ENCODE measurements at places on chromosomes 3 and 15. TPM values are rescaled to one million over a fixed set of nuclear protein-coding genes. Genes with fewer than 3 reads are reported as not detected.

DNA sequence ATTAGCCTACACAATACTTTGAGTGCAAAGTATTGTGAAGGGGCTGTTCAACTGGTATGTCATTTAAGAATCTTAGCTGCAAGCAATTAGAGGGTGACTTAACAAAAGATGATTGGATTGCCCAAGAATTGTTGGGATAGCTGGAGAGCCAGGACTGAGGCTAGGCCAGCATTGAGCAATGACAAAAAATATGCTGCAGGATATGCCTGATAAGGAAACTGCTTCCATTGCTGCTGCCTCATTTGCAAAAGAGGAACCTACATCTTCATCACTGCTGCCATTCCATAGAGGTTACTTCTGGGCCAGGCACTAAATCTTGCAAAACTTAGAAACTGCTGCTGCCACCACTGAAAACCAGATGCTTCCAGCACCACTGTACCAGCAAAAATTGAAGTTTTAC is 108.0 kb upstream of the TBC1D5 start:
- H3K36me3 ChIP-seq = no peaks in the 10 kb centered on the region
- H3K4me1 ChIP-seq = no peaks in the 10 kb centered on the region
- DNase-seq = no peak

GRCh38 chr15:99202176-99202552 is 47.2 kb downstream of the TTC23 start:
- DNase-seq = no peak
- no peaks in the 10 kb centered on the region for H3K27me3 ChIP-seq
- H3K27ac ChIP-seq = peak overlapping the region; percentile 1

- H3K4me3 ChIP-seq = no peak overlapping the region
- no peak for DNase-seq
- H3K4me1 ChIP-seq = peaks cover 10% of the 10 kb centered on the region
- no peak overlapping the region for H3K27ac ChIP-seq
- H3K36me3 ChIP-seq = no peaks in the 10 kb centered on the region
These were observed 208.2 kb downstream of the RPLP1 start for GRCh38 chr15:69660658-69661405.

DNA sequence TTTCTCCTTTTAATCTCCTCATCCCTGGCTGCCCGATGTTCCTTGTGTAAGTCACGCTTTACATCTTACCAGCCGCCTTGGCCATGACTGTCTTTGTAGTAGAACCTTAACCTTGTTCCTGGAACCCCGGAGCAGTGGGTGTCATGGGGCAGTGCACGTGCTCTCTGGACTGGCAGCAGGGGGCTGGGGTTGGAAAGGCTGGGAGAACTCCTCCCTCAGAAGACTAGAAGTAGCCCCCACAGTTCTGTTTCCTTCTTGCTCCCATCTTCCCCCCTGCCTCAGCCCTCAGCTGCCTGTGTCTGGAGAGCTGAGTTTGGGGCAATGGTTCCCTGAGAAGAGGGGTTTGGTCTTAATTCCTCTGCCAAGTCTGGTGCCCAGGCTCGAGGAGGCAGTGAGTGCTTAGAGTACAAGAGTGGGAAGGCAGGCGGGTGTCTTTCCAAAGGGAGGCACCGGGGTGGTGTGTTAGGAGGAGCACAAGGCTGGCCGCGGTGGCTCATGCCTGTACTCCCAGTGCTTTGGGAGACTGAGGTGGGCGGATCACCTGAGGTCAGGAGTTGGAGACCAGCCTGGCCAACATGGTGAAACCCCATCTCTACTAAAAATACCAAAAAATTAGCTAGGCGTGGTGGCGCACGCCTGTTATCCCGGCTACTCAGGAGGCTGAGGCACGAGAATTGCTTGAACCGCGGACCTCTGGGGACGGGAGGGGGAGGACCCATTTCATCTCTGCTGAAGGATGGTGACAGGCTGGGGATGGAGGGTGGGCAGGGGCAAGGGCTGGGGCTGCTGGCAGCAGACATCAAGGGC is 100.4 kb downstream of the VGLL4 start:
- H3K36me3 ChIP-seq = no peaks in the 10 kb centered on the region
- H3K27me3 ChIP-seq = no peaks in the 10 kb centered on the region
- H3K27ac ChIP-seq = no peak overlapping the region
- no peak overlapping the region for H3K4me3 ChIP-seq

The TFDP2 gene
- 42.9 TPM for total RNA-seq

DNA sequence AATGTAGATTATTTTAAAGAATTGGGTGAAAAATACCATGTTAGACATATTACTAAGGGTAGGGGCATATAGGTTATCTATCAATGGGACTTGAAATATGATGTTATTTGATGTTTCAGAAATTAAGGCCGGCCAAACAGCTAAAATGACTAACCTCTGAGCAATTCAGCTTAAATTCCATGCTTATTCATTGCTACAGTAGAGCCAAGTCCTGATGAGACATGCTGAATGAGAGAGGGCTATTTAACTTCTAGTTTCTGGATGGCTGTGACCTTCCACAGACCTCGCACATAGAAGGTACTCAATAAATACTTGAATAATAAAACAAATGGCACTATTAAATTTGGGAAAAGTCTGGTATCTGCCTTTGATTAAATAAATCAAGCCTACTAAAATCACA is 175.6 kb upstream of the WNT5A start:
- H3K36me3 ChIP-seq = no peaks in the 10 kb centered on the region
- H3K27me3 ChIP-seq = no peaks in the 10 kb centered on the region
- no peak overlapping the region for H3K27ac ChIP-seq
- H3K4me3 ChIP-seq = no peak overlapping the region
- DNase-seq = no peak
- H3K4me1 ChIP-seq = peaks cover 21% of the 10 kb centered on the region

The SLC24A5 gene
- total RNA-seq = not detected

The CA12 gene
- total RNA-seq = 2.3 TPM

DNA sequence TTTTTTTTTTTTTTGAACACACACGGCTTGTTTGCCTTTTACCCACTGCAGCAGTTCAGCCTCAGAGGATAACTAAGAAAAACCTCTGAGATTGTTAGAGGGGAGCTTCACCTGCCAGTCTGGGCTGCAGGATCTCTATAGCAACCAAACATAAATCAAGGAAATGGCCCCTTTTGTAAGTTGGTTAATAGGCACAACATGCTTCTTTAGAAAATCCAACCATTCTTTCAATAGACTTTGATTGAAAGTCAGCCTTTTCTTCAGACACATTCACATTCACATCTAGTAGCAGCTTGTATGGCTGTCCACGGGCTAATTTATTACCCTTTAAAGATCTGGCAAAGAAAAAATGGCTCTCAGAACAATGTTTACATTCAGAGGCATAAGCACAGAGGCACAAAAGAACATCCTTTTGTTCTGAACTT is 136.6 kb upstream of the RARB start:
- H3K27me3 ChIP-seq = no peaks in the 10 kb centered on the region
- H3K27ac ChIP-seq = no peak overlapping the region
- no peaks in the 10 kb centered on the region for H3K4me1 ChIP-seq
- no peak overlapping the region for H3K4me3 ChIP-seq
- H3K36me3 ChIP-seq = no peaks in the 10 kb centered on the region
- peak; percentile 7 for DNase-seq

The TMIE gene
- 0.69 TPM for total RNA-seq

- no peak for DNase-seq
- peaks cover 53% of the 10 kb centered on the region for H3K4me1 ChIP-seq
- no peaks in the 10 kb centered on the region for H3K36me3 ChIP-seq
- H3K27me3 ChIP-seq = peaks cover 75% of the 10 kb centered on the region
- peak overlapping the region; percentile 58 for H3K4me3 ChIP-seq
- no peak overlapping the region for H3K27ac ChIP-seq
These were observed 246.8 kb upstream of the TOPAZ1 start for GRCh38 chr3:43994657-43995546.

- H3K27ac ChIP-seq = no peak overlapping the region
- no peak for DNase-seq
- H3K4me3 ChIP-seq = no peak overlapping the region
- H3K27me3 ChIP-seq = no peaks in the 10 kb centered on the region
These were observed 57.3 kb downstream of the THRB start for GRCh38 chr3:24437326-24437725.

DNA sequence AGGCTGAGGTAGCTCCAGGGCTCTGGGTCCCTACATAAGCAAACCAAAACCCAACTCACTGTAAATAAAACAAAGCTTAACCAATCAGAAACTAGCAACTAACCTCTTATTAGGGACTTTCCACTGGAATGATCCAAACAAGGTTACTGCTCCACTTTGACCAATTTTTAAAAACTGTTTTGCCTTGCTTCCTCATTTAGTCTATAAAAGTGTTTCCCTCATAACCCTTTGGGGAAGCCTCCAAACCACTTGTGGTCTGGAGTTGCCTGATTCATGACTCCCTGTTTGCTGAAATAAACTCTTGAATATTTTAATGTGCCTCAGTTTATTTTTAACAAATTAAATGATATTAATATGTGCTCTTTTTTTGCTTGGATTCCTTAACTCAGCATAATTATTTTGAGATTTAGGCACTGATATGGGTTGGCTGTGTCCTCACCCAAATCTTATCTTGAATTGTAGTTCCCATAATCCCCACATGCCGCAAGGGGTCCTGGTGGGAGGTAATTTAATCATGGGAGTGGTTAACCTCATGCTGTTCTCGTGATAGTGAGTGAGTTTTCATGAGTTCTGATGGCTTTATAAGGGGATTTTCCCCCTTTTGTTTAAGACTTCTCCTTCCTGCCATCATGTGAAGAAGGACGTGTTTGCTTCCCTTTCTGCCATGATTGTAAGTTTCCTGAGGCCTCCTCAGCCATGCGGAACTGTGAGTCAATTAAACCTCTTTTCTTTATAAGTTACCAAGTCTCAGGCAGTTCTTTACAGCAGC is 90.6 kb downstream of the CD200R1L start:
- no peaks in the 10 kb centered on the region for H3K4me1 ChIP-seq
- no peaks in the 10 kb centered on the region for H3K36me3 ChIP-seq
- DNase-seq = no peak
- H3K27ac ChIP-seq = no peak overlapping the region
- no peaks in the 10 kb centered on the region for H3K27me3 ChIP-seq

DNA sequence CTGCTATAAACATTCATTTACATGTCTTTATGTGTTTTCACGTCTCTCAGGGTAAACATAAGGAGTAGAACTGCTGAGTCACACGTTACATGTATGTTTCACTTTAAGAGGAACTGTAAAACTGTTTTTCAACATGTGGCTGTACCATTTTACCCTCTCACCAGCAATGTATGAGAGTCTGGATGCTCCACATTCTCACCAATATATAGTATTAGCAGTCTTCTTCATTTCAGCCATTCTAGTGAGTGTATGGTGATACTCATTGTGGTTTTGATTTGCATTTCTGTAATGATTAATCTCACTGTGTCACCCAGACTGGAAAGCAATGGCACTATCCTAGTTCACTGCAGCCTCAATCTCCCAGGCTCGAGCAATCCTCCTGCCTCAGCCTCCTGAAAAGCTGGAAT is 37.1 kb downstream of the PHC3 start:
- peaks cover 39% of the 10 kb centered on the region for H3K4me1 ChIP-seq
- no peak overlapping the region for H3K27ac ChIP-seq
- no peak overlapping the region for H3K4me3 ChIP-seq
- DNase-seq = no peak

DNA sequence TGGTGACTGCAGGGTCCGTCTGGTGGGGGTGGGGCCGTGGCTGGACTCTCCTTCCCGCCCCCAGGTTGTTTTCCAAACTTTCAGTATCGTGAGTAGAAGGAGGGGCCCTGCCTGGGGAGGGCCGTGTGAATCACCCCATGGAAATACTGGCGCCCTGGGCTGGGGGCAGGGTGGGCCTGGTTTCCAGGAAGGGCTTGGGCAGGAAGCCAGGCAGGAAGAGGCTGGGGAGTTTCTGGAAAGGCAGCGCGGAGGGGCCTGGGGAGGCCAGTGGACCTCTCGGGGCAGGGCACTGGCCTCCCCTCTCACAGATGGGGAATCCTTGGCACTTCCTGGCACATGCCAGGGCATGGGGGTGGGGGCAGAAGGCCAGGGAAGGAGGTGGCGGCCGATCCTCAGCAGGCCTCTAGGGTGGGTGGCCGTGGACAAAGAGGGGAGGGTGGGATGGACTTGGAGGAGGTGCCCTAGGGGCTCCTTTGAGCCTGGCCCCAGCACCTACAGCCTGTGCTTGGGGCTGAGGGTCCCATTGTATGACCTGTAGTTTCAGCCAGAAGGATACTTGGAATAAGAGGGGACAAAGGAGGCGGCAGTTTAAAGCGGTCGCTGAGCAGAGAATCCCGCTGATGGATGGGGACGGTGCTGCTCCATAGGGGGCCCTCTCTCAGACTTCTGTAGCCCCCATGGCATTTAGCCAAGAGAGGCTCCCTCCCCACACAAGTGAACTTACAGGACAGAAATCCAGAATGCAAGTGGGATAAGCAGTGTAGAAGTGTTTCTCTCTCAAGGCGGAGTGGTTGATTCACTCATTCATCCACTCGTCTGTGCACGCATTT is 56.5 kb upstream of the GATA2 start:
- no peaks in the 10 kb centered on the region for H3K27me3 ChIP-seq
- peaks cover 26% of the 10 kb centered on the region for H3K4me1 ChIP-seq
- DNase-seq = peak; percentile 53
- H3K4me3 ChIP-seq = no peak overlapping the region
- H3K36me3 ChIP-seq = no peaks in the 10 kb centered on the region

DNA sequence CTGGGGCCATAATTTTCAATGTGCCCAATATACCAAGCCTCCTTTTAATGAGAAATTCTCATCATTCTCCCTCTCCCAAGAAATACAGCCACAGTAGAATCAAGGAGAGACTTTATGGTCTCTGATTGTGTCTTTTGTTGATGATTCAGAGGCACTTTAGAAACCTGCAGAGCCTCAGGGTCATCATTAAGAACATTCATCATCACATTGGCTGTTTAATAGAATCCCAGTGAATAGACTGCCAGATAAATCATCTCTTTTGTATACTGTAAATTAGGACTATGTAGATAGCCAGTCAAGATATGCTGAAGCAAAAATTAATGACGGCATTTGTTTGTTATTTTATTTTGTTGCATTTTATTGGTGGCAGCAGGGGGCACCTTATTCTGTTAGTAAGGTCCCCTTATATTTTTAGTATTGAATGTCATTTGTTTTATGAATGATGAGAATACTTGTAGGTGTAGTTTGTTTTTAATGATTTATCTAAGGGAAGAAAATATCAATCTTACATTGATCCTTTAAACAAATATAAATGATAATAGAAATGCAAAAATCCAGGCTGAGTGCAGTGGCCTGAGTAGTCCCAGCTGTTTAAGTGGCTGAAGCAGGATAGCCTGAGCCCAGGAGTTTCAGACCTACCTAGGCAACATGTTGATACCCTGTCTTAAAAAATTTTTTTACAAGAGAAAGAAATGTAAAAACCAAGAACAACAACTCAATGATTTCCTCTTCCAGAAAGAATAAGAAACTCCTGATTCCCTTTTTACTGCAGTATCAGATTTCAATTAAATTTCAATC is 138.8 kb downstream of the ZBBX start:
- no peaks in the 10 kb centered on the region for H3K36me3 ChIP-seq
- no peak for DNase-seq
- H3K4me3 ChIP-seq = no peak overlapping the region
- H3K27me3 ChIP-seq = no peaks in the 10 kb centered on the region
- no peak overlapping the region for H3K27ac ChIP-seq

DNA sequence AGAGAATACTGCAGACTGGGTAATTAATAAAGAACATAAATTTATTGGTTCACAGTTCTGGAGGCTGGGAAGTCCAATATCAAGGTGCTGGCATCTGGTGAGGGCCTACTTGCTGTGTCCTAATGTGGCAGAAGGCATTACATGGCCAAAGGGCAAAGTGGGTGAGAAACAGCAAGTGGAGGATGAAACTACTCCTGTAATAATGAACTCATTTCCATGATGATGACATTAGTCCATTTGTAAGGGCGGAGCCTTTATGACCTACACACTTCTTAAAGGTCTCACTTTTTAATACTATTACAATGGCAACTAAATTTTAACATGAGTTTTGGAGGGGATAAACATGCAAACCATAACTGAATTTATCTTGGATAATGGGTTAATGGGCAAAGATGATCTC is 139.6 kb upstream of the SGO1 start:
- no peak for DNase-seq
- H3K27ac ChIP-seq = no peak overlapping the region
- H3K4me1 ChIP-seq = peaks cover 2% of the 10 kb centered on the region
- H3K27me3 ChIP-seq = no peaks in the 10 kb centered on the region
- no peaks in the 10 kb centered on the region for H3K36me3 ChIP-seq
- no peak overlapping the region for H3K4me3 ChIP-seq

Data from esophagus muscularis mucosa (tissue), 4 donors.